ENCODE measurements at places on chromosomes 5 and 9.

GRCh38 chr9:86604741-86605140 lies 250.5 kb upstream of the TUT7 start:
- DNase-seq, result no peak

GRCh38 chr5:83556190-83556589 lies 84.6 kb downstream of the VCAN start:
- DNase-seq, result no peak

- DNase-seq, result no peak
These were observed 71.8 kb upstream of the LHFPL2 start for GRCh38 chr5:78720227-78720985.

DNA sequence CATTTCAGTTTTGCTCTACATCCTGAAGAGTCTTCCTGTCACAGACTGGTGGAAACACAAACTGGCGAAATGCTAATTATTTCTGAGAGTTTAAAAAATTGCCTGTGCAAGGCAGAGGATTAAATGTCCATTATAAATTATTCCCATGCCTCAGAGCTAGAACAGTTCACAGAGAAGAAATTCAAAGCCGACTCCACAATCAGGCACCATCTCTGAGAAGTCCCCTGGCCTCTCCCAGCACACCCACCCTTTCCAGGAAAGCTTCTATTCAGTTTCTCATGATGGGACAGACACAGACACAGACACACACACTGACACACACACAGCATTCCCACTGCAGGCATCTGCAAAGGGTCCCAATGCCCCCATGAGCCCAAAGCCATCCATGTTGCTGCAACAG lies 253.1 kb downstream of the DENND1A start:
- no peak for DNase-seq

DNA sequence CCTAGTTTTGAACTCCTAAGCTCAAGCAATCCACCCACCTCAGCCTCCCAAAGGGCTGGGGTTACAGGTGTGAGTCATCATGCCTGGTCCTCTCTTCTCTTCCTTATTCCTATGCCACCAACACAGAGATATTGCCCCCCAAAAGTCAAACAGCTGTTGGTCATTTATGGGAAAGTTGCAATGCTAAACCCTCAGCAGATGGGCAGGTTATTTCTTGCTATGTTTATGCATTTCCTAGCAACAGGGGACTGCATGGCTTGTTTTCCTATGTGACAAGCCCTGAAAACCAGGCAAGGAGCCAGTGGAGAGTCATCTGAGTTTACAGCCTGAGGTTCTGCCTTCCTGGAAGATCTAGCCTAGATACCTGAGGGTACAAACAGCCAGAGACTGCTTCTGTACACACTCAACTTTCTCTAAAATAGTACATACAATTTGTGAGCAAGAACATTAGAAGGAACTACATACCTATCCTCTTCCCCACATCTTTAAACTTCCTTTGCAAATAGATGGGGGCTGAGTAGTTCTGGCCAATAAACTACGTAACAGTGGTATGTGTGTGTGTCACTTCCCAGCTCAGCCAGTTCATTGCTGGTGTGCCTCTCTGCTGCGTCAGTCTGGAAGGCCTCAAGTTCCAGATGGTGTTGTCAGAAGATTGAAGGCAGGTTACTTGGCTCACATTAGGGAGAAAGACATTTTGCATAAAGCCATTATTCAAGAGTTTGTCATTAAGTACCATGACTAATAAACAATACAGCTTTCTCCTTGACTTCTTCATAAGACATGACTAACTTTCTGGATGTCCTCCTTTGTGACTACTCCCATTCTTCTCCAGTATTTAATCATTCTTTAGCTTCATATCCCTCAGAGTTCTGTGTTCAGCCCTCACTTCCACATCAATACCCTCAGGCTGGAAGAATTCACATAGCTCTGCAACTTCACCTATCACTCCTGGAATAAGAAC lies 65.3 kb downstream of the CSNK1A1 start:
- no peak for DNase-seq

DNA sequence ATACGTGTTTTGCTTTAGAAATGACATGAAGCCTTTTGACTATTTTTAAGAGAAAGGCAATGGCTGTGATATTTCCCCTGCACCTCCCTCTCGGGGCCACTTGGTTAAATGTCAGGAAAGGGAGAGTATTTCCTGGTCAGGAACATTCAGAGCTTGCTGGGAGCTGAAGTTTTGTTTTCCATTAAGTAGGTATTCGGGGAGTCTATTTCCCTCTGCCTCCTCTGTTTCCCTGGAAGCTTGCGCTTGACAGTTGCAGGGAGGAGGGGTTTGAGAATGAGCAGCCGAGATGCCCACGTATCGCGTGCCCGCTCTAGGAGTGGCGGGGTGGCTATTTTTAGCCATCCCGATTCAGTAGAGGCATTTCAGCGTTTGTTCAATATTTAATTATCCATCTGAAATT lies 6.7 kb downstream of the DAB2IP start:
- no peak for DNase-seq

GRCh38 chr5:138370537-138370936 lies 18.1 kb downstream of the KDM3B start:
- no peak for DNase-seq

GRCh38 chr5:15791274-15791673 lies 291.3 kb downstream of the FBXL7 start:
- no peak for DNase-seq

DNA sequence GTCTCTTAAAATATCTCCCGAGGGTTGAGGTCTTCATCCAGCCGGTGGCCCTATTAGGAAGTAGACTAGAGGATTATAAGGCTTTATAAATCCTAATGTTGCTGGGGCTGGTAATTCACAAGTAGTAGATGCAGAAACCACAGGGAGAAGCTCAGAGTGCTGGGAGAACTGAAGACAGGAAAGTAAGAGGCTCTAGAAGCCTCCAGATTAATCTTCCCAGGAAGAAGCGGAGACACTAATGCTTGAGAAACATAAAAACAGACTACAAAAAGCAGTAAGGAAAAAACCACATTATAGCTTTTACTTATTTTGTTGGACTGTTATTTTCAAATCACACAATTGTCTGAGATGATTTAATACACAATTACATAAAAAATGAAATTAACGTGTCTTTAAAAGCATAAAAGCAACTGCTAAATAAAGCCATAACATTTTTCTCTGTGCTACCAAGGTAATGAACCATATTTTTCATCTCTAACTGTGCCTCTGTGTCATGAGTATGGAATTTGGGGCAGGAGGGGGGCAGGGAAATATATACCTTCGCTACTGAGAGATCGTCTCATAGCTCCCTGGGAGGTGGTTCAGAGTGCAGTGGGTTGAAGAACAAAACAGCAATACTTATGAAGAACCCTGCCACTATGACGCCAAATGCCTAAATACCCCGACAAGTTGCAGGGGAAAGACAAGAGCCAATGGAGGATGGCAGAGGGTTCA lies 806.2 kb upstream of the WWC1 start:
- no peak for DNase-seq

- DNase-seq, result peak; percentile 57
These were observed 45.0 kb upstream of the N4BP3 start for GRCh38 chr5:178068293-178068692.

DNA sequence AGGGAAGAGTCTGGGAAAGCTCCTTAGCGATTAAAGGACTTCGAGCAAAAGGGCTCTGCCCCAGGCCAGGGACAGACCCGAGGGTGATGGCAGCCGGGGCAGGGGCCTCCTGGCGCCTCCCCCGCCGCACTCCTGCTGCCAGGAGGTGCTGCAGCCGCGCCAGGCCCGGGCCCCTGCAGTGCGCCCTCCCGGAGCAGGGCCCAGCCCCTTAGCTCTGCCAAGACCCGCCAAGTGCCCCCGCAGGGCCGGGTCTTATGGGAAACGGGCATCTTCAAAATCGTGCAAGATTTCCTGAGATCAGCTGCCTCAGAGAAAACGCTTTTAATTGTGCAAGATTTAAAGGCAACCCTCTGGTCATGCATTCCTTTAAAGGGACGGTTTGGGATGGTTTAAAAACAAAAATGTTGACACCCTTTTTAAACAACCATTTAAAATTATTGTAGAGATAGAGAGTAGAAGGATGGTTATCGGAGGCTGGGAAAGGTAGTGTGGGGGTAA lies 52.4 kb downstream of the CDC14B start:
- no peak for DNase-seq

DNA sequence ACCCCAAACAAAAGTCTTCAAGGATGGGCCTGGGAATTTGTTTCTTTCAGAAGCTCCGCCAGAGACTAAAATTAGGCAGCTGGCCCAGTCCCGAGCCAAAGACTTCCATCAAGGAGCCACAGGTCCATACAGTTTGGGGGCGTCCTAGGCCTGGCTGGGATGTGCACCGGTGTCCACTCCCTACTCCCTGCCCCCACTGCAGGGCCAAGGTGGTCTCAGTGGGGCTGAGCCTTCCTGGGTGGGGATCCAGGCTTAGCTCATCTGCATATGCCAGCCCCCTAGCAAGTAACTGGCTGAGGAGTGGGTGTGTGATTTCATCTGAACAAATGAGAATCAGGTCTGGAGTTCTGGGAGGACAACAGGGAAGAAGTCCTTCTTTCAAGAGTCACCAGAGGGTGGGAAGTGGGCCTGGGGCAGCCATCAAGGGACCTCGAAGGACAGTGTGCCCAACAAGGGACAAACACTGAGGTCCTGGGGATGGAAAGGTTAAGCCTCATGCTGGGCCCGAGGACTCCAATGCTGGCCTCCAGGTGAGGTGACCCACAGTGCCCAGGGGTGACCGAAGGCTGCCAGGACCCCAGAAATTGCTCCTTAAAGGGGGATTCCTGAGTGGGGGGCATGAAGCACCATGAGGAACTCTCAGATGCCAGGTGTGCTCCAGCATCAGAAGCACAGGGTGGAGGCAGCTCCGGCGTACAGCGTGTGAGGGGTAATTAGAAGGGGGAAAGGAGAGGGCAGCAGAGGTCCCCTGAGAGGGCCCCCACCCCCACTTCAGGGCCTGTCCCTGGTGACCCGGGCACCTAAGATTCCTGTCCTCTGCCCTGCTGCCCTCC lies 91.3 kb downstream of the ZNF354C start:
- DNase-seq, result no peak

DNA sequence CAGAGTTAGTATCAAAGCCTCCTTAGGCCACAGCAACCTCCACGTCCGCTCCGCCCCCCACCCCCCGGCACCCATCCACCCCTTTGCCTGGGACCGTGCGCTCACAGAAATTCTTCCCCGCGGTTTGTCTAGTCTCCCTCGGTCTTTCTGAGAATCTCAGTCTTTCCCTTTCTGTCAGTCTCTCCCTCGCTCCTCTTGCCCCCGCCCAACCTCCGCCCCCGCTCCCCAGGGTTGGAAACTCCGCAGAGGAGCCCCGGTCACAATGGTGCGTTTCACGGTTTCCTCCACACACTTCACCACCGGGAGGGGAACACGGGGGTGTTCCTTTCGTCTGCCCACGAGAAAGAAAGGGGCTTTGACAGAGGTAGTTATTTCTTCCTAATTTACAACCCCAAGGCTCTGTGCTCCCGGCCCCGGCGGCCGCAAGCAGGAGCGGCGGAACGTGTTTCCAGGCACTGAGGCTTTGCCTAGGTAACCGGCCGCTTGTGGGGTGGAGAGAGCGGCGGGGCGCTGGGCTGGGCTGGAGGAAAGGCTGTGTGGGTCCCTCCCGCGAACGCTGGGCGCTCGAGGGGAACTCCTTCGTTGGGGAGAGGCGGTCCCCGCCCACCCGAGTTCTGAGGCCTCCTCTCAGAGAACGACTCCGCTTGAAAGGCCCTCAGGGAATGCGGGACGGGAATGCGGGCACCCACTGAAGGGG lies 2.1 kb downstream of the NR4A3 start:
- DNase-seq, result no peak

DNA sequence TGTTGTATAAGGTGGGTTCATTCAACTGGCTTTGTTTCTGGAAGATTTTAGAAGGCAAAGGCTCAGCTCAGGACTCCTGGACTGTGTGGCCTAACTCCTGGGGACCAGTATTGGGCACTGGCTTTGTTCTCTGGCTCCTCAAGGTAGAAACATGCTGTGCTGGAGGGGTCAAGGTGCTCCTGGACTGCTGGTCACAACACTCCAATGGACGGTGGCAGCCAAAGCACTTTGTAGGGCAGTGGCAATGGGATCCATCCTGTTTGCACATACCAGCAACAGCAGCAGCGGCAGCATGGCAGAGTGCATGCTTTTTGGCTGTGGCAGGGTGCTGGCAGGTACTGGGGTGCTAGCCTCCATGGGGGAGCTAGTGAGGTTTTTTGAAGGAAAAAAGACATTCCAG lies 65.3 kb downstream of the SLCO6A1 start:
- DNase-seq, result no peak

DNA sequence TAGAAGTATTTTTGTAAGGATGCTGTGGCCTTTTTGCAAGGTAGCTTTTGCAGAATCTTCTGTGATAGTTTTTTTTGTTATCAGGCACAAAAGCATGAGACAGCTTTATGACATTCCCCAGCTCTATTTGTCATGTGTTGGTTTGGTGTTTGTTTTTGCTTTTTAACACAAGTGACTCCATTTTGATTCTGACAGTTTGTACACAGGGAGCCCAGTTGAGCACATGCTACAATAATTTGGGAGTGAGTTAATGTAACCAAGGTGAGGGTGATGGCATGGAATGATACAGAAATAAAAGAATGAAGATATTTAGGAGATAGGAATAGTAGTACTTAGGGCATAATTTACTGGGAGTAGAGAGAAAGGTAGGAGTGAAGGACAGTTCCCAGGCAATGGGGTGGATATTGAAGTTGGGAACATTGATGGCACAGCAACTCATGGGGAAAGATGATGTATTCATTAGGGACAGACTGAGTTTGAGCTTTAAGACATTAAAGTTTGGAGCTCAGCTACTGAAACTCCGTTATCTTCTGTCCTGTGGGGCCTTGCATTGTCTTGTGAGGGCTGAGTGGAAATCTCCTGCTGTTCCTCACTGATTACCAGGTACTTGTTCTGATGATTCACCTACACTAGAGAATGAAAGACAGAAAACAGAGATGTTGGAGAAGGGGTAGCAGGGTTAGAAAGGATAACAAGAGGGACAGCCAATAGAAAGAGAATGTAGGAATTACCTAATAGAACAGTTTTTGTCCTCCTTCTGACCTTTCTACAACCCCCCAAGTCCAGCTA lies 88.3 kb upstream of the CCDC112 start:
- DNase-seq, result no peak

GRCh38 chr9:112377087-112377486 lies 2.8 kb upstream of the HSDL2 start:
- no peak for DNase-seq

- no peak for DNase-seq
These were observed 104.7 kb upstream of the SSBP2 start for GRCh38 chr5:81855591-81855990.

- no peak for DNase-seq
These were observed 2.8 kb downstream of the GM2A start for GRCh38 chr5:151255621-151256286.

GRCh38 chr9:715300-715699 lies 126.2 kb upstream of the DMRT1 start:
- DNase-seq, result no peak

- no peak for DNase-seq
These were observed 4.9 kb downstream of the SLC34A3 start for GRCh38 chr9:137235424-137236237.

DNA sequence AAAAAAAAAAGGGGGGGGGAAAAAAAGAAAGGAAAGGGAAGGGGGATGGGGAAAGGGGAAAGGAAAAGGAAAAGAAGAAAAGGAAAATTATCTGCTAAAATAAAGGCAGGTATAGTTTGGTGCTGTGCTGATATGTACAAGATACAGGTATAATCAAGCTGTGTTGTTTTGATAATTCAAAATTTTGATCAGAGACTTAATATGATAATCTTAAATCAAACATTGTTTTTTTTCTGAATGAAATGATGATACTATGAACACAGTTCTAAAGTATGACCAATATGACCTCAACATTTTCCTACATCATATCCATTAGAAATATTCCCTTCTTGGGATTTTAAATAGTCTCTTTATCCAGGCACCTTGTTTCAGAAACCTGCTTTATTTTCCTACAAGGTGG lies 115.6 kb upstream of the TRPM3 start:
- DNase-seq, result no peak

GRCh38 chr5:9596171-9596780 lies 33.9 kb downstream of the TAS2R1 start:
- no peak for DNase-seq
